Ureter (tissue), 1 donor: ENCODE measurements at places on chromosomes 2 and 18.

- no peak for DNase-seq
Measured at GRCh38 chr2:125095826-125096225, 1070.7 kb downstream of the CNTNAP5 start.

DNA sequence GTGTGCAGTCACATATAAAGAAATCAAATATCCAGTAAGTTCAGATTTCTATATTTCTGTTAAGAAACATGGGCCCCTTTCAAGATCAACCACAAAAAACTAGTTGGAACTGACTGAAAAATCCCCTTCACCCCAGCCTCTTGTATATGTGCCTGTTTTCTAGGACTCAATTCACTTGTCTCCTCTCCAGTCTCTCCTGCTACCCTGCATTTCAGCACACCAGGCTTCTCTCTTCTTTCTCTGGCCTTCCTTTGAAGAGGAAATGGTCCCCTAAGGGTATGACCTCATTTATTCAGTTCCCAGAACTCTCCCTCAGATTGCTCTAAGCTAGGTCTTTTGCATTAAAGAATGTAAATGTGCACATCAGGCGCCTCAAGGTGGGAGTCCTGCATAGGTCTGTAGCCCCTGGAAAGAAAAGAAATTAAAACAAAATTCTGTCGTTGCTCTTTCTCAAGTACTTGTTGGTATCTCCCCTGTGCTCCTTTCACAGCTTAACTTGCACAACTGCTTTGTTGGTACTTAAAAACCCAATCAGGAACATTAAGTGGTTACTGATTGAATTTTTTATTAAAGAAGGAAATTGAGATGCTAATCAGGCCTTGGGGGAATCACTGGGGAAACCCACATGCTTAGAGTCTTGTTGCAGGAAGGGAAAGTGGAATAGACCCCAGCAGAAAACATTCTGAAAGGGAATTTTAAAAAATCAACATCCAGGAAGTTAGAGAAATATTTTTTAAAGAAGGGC is 278.4 kb downstream of the AGPS start:
- no peak for DNase-seq

- no peak for DNase-seq
Measured at GRCh38 chr2:147025646-147026585, 818.9 kb upstream of the ACVR2A start.

DNA sequence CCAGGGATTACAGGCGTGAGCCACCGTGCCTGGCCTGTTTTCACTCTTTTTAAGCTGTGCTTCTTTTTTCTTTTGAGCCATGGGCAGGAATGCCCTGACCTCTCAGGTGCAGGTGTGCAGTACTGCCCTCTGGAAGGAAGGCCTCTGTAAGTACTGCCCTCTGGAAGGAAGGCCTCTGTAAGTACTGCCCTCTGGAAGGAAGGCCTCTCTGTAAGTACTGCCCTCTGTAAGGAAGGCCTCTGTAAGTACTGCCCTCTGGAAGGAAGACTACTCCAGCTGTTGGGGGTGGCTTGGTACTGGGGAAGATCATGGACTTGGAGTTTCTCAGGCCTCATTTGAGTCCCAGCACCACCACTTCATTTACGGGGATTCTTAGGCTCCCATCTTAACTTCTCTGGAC is 248.5 kb upstream of the ID2 start:
- DNase-seq: no peak

DNA sequence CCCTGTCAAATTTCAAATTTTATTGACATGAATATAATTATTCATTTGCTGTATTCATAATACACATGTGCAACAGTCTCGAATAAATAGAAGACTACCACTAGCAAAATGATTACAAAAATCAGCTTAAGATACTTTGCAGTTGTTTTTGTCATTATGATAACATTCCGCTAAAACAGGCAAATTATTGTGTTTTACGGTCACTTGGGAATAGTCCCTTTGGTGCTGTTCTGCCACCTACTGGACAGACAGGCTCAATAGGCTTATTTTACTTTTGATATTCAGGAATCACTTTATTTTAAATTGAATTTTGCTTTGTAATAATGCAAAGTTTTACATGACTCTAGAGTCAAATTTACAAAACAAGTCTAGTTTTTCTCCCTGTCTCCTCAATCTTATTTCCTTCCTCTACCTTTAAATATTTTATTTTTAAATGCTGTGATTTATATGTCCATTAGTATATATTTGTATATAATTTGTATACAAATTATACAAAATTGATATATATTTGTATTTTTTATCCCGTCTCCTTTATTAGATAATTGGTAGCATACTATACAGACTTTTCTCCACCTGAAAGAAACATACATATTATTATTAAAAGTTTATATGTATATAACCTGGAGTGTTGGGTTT is 456.3 kb downstream of the DLGAP1 start:
- no peak for DNase-seq

DNA sequence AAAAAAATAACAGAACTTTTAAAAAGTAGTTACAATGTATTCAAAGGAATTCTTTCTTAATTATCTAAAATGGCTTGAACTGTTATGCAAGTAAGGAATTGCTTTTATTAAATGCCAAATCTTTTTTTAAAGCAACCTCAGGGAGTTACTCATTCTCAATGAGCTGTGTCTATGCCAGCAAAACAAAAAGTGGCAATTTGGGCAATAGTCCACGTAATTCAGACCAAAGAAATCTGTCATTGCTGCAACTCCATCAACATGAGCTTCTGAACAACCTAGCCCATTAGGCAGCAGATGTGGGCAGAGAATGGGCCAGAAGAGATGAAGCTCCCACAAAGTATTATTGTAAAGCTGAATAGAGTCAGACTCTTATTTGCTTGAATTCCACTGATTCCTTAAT is 118.4 kb downstream of the ALK start:
- no peak for DNase-seq

GRCh38 chr2:64601034-64601754 is 52.5 kb downstream of the SERTAD2 start:
- no peak for DNase-seq

DNA sequence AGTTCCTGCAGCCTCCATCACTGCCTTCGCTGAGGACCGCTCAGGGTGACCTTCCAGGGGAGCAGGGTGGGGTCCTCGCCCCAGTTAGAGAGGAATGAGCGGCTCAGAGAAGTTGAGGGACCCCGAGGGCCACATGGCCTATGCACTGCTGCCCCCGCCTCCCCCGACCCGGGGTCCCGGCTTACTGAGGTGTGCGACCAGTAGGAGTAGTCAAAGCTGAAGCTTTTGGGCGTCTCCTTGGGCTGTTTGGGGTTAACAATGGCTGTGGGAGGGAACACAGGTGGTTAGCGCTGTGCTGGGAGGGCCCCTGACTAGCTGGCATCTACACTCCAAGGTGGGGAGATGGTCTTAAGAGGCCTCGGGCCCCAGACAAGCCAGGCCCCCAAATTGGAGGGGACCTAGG is 31.0 kb downstream of the KIF1A start:
- DNase-seq: no peak

- DNase-seq: peak; percentile 18
Measured at GRCh38 chr2:127683056-127683455, 7.7 kb upstream of the LIMS2 start.

DNA sequence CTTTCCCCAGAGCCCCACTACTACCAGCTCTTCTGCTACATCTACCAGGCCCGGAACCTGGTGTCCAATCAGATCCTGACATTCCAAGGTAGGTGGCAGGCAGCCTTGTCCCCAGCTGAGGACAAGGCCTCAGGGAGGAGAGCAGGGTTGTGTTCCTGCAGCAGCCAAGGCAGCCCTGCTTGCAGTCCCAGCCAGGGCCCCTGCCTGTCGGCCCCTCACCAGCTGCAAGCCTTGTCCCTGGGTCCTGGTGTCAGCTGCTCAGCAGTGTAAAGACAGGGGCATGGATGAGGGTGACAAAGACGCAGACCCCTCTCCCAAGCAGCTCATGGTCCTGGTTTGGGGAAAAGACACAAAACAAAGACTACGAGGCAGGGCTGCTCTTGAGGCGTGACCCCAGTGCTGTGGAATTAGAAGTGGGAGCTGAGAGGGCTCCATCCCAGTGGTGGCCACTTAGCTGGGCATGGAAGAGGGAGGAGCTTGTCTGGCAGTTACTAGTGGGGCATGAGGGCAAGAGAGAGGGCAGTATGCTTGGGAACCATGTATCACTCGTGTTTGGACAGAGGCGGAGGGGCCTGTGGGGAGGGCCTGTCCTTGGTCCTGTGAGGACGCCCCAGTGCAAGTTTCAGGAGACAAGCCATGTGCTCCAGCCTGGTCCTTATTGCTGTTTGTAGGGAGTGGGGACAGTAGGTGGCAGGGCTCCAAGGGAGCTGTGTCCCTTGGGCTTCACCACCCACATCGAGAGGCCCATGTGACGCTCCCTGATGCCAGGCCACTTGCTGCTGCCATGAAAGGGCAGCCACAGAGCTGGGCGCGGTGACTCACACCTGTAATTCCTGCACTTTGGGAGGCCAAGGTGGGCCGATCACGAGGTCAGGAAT is 47.5 kb downstream of the LMAN2L start:
- no peak for DNase-seq
